ENCODE measurements at places on chromosomes 6 and 20.

DNA sequence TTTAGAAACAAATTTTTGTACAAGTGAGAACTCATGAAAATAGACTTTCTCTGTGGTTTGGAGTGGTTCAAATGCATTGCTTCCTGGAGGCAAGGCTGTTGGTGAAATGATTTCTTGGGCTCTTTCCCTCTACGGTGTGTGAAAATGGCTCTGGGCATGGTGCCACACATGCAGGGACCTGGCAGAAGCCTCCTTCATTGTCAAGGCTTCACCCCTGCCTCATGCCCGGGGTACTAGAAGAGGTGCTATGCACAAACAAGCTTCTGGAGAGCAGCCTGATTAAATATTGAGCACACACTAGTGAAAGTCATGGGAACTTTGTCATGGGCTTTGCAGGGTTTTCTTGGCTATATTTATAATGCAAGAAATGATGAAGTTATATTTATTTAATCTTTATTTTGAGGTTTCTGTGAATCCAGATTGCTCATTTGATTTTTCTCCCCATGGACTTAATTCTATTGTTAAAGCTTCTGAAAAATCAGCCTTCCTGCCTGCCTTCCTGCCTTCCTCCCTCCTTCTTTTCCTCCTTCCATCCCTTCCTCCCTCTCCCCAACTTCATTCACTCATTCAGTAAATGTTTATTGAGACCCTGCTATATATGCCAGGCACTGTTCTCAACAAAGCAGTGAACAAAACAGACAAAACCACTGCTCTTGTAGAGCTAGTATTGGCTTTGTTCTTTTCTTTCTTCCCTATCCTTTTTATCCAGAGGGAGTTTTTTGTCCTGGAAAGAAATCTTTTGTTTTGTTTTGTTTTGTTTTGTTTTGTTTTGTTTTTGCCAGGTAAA is 21.0 kb downstream of the C6orf89 start:
- DNase-seq = no peak

- DNase-seq = no peak
Observed at GRCh38 chr6:160455081-160455480, 106.9 kb downstream of the SLC22A3 start.

- no peak for DNase-seq
Observed at GRCh38 chr6:165847407-165848085, 184.5 kb upstream of the PDE10A start.

DNA sequence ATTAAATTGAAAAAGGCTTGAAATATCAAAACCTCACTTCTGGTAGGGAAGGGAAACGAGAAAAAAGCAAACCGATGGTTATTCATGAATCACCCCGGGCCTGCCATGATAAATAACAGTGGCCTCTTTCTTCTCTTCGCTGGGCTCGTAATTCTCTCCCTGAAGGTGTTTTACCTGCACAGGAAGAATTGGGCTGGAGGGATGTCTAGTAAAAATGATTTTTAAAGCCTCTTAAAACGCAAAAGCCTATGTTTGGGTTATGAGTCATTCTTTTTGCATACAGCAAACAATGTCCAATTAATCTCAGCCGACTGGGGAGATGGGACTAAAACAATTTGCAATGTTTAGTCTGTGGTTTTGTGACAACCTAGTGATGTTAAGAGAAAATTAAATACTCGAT is 16.8 kb downstream of the LINC00237 start:
- DNase-seq = no peak

- no peak for DNase-seq
Observed at GRCh38 chr20:52172392-52173047, 19.1 kb downstream of the ZFP64 start.

DNA sequence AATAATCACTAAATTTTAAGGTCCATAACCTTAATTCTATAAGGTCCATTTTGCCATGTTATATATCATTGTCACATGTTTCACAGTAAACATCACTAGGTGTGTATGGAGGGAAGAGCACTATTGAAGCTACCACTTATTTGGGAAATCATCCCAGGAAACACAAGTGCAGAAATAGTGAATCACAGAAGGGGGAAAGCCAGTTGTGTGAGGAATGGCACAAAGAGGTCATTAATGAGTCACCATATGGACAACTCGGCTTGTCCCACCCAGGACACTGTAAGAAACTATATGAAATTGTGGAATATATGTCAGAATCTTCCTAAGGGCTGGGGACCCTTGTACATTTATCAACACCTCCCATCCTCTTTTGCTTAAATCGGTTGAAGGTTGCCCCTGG is 13.7 kb downstream of the BTN3A1 start:
- no peak for DNase-seq

DNA sequence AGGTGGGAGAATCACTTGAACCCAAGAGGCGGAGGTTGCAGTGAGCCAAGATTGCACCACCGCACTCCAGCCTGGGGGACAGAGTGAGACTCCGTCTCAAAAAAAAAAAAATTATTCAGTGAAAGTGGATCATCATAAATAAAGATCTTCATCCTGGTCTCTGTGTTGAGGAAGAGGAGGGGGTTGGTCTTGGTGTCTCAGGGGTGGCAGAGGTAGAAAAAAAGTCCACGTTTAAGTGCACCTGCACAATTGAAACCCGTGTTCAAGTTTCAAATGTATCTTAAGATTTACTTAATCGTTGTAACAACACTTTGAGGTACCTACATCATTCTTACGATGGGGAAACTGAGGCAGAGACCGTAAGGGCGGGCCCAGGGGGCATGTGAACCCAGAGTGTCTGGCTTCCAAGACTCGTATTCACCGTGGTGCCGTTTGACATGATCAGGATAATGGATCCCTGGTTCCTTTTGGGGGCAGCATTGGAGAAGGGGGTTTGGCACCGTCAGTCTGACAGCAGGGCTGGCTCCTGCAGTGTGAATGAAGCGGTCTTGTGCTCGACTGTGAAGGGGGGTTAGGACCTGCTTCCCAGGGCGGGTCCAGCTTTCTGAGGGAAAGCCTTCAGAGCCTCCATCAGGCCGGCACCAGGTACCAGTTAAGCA is 32.9 kb upstream of the ID1 start:
- no peak for DNase-seq

GRCh38 chr20:38764567-38765318 is 16.5 kb downstream of the ACTR5 start:
- DNase-seq = no peak

DNA sequence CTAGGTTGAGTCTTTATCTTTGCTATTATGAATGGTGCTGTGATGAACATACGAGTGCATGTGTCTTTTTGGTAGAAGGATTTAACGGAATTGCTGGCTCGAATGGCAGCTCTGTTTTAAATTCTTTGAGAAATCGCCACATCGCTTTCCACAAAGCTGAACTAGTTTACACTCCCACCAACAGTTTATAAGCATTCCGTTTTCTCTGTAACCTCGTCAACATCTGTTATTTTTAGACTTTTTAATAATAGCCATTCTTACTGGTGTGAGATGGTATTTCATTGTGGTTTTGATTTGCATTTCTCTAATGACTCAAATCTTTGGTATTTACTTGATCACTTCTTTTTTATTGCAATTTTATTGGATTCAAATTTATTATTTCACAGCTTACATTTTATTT is 117.4 kb upstream of the HDGFL1 start:
- DNase-seq = no peak
